T-helper 17 cell (primary cell): ENCODE measurements at places on chromosomes 1 and 21.

- DNase-seq = peak; percentile 64
Observed at GRCh38 chr21:31098576-31099005, 60.3 kb upstream of the KRTAP19-8 start.

DNA sequence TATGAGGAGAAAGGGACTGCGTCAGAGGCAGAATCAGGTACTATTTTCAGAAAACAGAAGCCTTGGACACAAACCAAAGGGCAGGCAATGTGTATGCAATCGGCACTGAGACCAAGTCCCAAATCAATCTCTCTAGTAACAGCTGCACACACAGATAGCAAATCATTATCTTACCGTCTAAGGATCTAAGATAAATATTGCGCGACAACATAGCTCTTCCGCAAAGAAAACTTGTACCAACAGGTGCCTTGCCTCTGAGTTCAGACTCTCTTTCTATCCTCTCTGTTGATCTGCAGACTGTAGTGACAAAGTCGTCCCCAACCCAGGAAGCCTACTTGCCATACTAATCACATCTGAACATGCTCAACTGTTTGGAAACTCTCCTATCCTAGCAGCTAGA, 22.6 kb upstream of the SAMD13 start:
- no peak for DNase-seq

- no peak for DNase-seq
Observed at GRCh38 chr1:114468710-114469468, 42.1 kb downstream of the TRIM33 start.

DNA sequence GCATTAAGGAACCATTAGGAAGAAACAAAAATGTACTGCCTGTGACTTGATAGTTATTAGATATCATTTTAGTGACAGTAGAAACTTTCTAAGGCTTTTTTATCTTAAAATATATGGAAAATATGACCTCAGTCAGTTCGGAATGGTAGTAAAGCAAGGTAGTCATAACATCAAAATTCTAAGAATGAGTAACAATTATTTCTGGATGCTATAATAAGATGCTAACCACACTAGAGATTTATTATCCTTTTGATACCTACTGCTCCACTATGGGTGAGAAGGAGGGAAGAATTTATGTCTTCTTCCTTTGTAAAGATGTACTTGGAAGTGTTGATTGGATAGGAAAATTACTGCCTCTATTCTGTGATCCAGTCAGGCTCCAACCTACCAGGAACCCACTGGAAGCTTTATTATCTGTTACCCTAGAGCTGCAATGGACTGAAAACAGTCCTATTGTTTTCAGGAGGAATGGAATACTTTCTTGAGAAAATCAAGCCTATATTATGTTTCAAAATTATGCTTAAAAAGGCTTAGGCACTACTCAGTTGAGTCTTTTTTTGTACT, 8.8 kb downstream of the FMN2 start:
- no peak for DNase-seq

- DNase-seq = no peak
Observed at GRCh38 chr1:198443365-198444233, 96.9 kb downstream of the ATP6V1G3 start.

GRCh38 chr1:54159733-54160316, 7.0 kb upstream of the CDCP2 start:
- DNase-seq = no peak

GRCh38 chr1:202750761-202751160, 40.5 kb upstream of the SYT2 start:
- DNase-seq = no peak

DNA sequence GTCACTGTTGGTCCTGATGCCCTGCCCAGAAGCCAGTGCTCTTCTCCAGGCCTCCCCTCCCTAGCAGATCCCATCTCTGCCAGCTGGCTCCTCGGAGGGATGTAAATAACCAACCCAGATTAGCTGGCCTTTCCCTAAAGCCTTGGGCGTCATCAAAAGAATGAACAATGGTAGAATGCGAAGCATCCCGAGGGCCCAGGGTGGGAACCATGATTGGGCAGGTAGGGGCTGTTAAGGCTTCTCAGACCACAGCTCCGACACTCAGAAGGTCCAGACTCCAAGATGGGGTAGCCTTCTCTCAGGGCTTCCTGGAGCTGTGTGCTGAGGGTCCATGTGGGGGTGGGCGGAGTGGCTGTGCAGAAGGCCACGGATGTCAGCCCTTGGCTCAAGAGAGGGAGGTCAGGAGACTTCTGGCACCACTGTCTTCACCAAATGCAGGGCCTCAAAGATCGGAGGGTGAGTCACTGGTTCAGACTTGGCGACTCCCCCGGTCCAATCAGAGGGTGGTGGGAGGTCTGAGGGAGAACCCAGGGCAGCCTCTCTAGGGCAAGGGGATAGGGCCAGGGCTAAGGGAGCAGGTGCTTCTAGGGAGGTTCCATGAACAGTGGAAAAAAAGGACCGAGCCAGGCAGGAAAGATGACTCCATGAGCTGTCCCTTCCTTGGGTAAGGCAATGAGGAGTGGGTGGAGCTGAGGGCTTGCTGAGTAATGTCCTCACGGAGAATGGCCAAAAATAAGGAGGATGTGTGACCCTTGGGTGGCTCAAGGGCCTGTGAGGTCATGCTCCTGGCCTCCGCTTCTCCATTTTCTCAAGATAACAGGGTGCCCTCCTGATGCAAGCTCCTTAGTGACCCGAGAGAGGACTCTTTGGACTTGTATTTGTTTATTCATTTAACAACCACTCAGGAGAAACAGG, 58.4 kb upstream of the EPS8L3 start:
- DNase-seq = no peak

- no peak for DNase-seq
Observed at GRCh38 chr1:92515796-92516201, 29.1 kb upstream of the GFI1 start.

GRCh38 chr1:8874230-8875201, 4.0 kb downstream of the ENO1 start:
- no peak for DNase-seq

DNA sequence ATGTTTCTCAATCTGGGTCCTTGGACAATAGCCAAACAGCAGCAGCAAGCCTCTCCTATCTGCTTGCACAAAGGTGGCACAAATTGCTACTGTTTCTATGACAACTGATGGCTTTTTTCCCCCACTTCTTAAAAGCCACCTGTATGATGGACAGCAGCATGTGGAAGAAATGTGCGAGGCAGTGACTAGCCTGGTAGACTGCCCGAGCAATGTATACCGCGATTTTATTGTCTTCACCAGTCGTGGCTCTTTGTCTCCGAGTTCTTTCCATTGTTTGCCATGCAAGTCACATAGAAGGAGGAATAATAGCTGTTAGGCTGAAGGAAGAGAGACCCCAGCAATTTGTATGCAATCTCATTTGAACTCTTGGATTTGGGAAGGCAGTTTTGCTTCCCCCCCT, 79.4 kb downstream of the S1PR1 start:
- DNase-seq = no peak

DNA sequence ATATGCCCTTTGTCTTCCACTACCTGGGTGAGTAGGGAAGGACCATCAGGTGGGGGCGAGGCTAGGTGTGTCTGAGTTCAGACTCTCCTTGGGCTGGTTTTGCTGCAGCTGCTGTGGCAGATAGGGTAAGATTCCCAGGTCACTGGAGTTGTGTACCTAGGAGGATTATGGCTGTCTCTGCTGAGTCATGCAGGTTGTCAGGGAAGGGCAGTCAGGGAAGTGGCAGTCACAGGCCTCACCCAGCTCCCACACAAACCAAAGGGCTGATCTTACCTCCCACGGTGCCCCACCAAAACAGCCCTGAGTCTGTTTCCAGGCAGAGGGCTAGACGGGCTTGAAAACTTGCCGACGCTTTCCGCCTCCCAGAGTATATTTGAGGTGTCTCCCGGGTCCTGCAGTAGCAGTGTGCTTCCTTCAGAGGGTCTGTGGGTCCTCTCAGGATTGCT, 201.6 kb upstream of the PLXNA2 start:
- DNase-seq = no peak

DNA sequence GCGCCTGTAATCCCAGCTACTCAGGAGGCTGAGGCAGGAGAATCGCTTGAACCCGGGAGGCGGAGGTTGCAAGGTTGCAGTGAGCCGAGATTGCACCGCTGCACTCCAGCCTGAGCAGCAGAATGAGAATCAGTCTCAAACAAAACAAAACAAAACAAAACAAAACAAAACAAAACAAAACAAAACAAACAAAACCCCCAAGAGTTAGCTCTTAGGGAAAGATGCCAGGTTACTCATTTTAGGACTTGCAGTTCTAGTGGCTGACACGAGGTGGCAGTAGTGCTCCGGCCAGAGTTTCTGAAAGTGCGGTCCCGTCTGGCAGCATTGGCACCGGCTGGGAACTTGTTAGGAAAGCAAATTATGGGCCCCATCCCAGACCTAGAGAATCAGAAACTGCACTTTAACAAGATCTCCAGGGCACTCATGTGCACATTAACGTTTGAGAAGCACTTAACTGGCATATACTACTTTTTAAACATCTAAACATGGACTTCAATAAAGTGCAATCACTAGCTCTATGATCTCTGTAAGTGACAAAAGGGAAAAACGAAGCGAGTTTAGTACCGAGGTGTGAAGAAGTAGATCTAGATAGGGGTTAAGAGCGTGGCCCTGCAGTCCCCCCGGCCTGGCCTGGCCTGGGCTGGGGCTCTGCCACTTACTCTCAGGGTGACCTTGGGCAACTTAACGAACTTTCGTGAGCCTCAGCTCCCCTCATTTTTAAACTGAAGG, 41.9 kb upstream of the TNFRSF1B start:
- peak; percentile 79 for DNase-seq

DNA sequence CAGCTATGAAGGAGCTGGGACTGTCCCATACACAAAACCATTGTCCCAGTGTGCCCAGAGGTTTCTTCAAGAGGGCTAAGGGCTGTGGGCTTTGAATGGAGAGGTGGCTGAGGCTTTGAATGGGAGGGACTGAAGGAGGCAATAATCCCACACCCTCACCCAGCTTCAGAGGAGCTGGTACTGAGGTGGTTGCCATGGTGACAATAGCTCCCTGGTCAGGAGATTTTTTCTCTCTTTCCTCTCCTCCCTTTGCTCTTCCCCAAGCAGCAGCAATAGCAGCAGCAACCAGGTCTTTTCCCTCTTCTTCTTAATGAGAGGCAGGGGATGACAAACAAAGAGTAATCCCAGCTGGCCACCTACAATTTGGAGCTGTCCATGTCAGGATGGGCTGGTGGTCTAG, 1.6 kb downstream of the HPCAL4 start:
- DNase-seq = no peak

- no peak for DNase-seq
Observed at GRCh38 chr1:65910432-65910831, 117.7 kb downstream of the PDE4B start.

GRCh38 chr1:22317231-22317919, 134.3 kb upstream of the ZBTB40 start:
- no peak for DNase-seq

- no peak for DNase-seq
Observed at GRCh38 chr1:95506736-95507414, 272.9 kb downstream of the RWDD3 start.

DNA sequence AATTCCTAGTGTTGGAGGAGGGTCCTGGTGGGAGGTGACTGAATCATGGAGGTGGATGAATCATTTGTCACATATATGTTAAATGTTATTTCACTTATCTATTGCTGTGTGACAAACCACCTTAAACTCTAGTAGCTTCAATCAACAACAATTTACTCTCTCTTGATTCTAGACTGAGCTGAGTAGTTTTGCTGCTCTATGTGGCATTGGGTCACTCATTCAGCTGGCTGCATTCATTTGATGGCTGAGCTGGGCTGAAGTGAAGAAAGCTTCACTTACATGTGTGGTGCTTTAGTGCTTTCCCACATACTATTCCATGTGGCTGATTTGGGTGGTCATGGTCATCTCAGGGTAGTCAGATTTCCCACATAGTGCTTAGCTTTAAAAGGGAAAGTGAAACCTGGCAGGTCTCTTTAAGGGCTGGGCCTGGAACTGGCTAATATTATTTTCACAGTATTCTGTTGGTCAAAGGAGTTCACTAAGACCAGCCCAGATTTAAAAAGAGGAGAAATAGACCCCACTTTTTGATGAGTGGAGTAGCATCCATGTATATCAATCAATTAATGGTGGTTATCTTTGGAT, 10.5 kb downstream of the DNAH14 start:
- no peak for DNase-seq

GRCh38 chr1:217138799-217139466, 415.7 kb upstream of the ESRRG start:
- no peak for DNase-seq

DNA sequence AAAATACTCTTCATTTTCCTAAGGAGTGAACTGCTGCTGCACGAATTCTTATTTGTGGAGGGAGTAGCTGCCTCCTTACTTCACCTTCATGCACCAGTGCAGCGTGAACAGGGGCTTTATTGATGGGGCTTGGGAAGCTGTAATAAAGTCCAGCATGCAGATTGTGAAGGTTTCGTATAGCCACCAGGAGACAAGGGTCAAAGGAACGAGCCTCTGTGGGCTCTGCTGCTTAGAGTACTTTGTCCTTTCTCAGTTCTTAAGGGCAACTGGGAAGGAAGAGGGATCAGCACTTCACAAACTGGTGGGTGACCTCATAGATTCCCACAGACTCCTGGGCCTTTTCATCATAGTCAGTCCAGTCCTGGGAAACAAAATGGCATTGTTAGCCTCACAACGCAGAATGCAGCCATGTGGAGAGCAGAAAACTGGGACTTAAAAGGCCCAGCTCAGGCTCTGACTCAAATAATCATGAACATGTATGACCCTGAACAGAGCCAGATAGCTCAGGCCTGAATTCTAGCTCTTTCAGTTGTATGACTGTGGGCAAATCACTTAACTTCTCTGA, 6.0 kb downstream of the CZIB start:
- no peak for DNase-seq

DNA sequence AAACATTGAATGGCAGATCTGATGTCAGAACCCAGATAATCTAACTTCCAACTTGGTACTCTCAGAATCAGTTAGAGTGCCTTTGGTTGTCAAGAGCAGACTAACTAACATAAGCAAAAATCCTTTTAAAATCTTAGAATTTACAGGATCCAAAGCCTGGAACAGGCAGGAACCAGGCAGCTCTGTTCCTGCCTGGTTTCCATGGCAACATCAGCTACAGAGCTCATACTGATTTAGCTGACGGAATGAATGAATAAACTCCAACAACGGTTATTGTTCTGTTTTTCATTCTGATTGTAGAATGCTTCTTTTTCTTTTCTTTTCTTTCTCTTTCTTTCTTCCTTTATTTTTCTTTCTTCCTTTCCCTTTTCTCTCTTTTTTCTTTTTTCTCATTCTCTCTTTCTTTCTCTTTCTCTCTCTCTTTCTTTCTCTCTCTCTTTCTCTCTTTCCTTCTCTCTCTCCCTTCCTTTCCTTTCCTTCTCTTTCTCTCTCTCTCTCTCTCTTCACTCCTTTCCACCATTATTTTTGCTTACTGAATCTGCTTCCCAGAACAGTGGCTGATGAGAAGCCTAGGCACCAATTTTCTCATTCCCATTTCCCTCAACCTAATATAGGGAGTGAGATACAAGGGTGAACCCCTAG, 121.6 kb downstream of the RGS7 start:
- DNase-seq = no peak

GRCh38 chr21:29943885-29944284, 4.1 kb upstream of the GRIK1 start:
- no peak for DNase-seq
